ENCODE measurements at places on chromosomes 5 and 9.
A peak's percentile ranks its signal among the peaks of the same experiment; 100 is the strongest.

DNA sequence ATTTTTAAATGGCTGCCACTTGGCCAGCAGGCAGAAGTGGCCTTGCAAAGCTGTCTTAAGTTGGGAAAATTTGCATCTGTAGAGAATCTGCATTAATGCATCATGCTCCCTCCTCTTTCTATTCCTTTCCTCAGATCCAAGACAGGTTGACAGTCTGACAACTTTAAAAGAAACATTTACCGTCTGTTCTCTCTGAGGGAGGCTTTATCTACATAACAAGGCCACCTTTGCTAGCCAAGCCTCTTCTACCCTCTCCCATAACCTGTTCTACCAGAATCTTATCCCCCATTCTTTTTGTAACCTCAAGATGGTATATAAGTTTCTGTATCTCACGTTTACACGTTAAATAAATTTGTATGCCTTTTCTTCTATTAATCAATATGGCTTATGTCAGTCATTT is 271.9 kb downstream of the OSTF1 start:
- no peak for DNase-seq

- DNase-seq, result no peak
Measured at GRCh38 chr9:70439991-70440706, 25.7 kb upstream of the KLF9 start.

- DNase-seq, result no peak
Measured at GRCh38 chr5:126847456-126847820, 70.5 kb downstream of the LMNB1 start.

DNA sequence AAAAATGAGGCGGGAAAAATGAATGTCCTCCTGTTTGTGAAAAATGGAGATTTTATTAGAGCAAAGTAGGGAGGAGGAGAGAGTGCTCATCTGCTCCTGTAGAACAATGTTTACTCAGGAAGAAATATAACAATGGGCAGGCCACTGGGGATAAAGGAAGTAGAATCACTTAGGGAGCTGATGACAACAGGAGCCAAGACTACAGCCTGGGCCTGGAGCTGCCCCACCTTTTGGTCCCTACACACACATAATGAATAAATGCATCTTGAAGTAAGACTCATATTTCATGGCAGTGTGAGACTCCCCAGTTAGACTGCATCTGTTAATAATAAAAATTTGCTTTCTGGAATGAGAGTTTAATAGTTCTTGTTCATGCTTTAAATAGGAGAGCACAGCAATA is 1939.8 kb downstream of the EFNA5 start:
- DNase-seq, result no peak

- DNase-seq, result no peak
Measured at GRCh38 chr9:136011703-136012496, 50.7 kb upstream of the UBAC1 start.

DNA sequence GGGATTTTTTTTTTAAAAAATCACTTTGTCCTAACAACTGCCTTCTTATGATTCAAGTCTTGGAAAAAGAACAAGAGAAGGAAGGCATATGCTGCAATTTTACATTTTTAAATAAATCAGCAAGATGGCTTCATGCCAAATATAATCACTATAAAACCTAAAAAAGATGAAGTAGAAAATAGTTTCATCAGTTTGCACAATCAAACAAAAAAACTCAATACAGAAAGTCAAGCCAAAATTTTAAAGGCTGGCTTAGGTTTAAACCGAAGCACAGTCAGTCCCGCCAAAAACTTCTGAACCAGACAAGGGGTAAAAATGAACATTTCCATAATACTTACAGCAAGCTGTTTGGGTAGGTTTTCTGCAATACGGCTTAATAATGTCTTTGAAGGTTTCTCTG is 57.3 kb downstream of the ZFR start:
- DNase-seq, result no peak

GRCh38 chr9:37954581-37954981 is 50.7 kb upstream of the SLC25A51 start:
- no peak for DNase-seq

DNA sequence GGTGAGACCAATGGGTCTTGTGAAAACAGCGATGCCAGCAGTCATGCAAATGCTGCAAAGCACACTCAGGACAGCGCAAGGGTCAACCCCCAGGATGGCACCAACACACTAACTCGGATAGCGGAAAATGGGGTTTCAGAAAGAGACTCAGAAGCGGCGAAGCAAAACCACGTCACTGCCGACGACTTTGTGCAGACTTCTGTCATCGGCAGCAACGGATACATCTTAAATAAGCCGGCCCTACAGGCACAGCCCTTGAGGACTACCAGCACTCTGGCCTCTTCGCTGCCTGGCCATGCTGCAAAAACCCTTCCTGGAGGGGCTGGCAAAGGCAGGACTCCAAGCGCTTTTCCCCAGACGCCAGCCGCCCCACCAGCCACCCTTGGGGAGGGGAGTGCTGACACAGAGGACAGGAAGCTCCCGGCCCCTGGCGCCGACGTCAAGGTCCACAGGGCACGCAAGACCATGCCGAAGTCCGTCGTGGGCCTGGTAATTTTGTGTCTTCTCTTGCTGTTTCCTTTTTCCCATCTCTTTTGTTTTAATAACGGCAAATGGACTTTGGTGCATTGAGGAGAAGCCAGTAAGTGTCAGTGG is 98.0 kb downstream of the EHMT1 start:
- DNase-seq, result no peak

DNA sequence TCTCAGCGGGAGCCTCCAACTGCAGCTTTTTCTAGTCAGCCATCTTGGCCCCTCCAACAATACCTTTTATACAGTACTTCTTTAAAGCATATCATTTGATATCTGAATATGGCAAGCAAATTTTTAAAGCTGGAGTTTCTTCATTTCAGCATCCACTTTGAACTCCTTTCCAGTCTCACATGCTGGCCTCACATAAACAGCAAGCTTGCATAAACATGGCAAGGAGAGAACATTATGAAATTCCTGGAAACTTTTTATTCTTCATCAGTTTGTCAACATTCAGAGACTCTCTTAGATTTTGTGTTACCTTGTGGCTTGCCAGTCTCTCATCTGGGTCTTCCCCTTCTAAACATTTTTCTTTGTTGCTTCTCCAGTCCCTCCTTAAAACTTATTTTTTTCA is 745.3 kb downstream of the NR2F1-AS1 start:
- no peak for DNase-seq

- no peak for DNase-seq
Measured at GRCh38 chr9:98479967-98480847, 224.8 kb upstream of the TBC1D2 start.

DNA sequence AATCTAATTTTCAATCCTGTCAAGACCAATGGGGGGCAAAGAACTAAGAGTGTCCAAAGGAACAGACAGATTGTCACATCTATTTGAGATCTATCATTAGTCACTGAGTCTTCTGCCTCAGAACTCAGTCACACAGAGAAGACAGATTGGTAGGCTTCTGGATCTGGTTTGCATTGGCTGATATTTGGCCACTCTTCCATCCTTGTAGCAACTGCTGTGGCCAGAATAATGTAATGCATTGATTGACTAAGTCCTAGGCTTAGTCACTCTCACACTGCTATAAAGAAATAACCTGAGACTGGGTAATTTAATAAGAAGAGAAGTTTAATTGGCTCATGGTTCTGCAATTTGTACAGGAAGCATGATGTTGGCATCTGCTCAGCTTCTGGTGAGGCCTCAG is 458.5 kb downstream of the ACTL7B start:
- DNase-seq, result no peak

DNA sequence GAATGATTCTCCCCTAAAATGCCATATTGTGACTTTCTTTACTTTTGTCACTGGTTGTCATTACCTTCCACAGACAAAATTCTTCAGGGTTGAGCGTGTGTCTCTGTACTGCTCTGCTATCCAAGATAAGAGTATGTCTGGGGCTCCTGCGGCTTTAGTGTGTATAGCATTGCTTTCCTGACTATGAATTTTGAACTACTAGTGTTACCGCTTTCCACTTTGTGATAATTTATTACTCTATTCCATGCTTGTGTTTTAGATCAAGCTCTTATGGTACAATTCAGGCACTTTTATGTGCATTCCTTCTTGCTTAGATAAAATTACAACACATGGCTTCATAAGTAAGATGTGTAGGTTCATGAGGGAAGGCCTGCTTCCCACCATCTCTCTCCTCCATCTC is 51.5 kb upstream of the MEF2C start:
- no peak for DNase-seq

DNA sequence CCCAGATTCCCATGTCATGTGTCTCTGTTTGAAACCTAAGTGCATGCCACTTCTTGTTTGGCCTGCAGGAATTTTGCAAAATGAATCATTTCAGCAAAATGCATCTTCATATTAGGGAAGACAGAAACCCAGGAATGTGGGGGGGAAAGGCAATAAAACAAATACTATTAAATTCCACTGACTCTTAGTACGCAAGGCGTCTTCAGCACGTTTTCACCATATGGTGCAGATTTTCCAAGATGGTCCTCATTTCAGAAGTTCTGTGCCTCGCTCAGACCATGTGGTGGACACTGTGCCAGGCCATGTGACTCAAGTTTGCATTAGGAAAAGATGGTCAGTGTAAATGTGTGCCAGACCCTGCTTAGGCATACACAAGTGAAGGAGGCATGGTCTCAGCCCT is 184.0 kb downstream of the ACTL7B start:
- no peak for DNase-seq

DNA sequence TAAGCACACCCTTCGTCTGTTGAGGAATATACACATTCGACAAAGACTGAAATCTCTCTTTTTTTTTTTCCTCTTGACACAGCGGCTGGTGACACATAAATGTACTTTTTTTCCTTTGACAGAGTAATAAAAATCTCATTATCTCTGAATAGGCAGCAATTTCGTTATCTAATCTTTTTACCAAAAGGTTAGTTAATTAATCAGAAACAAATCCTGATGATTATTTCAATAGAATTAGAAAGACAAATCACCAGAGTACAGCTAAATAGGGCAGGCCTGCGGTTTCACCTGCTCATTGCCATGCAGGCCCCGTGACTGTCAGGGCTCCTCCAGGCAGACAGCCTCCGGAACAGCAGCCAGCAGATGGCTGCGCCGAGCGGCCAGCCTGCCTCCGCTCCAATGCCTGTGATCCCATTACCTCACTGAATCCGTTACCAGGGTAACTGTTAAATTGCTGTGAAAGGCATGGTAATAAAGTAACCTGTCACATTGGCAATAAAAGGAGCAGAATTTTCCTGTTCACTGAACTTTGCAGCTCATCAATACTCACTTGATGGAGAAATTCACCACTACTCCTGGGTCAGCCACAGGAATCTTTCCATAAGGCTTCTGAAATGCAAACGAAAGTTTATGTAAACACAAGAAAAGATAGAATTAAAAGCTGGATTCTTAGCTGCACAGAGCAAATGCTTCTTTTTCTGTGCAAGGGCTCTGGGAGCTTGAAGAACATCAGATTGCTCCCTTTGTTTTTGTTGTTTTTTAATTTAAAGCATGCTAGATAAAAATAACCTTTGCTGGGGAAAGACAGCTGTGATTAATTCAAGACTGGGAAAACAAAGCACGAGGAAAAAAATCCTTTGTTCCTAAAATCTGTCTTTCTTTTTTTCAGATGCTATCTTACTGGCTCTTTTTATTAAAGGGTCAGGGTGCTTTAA is 666.4 kb upstream of the ZNF608 start:
- peak; percentile 50 for DNase-seq

GRCh38 chr9:15306068-15306756 is 804 bp downstream of the TTC39B start:
- no peak for DNase-seq

GRCh38 chr5:44997506-44997905 is 188.8 kb downstream of the MRPS30 start:
- no peak for DNase-seq

- no peak for DNase-seq
Measured at GRCh38 chr5:142107036-142107735, 1.4 kb upstream of the NDFIP1 start.

GRCh38 chr5:98433022-98433421 is 340.4 kb upstream of the RGMB start:
- DNase-seq, result no peak

GRCh38 chr5:157599565-157599964 is 24.0 kb upstream of the ADAM19 start:
- DNase-seq, result no peak

DNA sequence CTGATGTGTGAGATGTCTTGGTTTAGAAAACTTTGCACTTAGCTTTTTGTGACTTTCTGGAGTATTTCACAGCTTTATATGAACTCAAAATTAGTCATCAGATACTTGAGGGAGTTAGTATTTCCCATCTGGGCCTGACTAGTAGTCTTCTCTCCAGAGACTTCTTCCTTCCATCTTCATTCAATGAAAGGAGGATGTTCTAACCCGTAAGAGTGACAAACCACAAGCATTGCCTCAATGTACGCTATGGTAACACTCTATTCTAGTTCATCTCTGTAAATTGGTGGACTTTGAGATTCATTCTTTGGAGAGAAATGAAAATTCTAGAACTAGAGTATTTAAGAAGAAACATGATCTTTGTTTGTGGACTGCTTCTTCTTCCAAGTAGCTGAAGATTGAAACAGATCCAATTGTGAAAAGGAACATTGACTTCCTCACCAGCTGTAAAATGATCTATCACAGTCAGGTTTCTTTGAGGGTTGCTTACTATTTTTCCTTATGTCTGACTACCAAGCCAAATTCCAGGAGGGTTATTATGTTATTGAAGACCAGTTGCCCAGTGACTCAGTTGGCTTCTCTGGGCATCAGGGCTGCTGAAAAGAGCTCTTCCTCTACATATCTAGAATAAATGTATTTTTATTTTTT is 157.6 kb downstream of the SLC12A2 start:
- DNase-seq, result no peak

DNA sequence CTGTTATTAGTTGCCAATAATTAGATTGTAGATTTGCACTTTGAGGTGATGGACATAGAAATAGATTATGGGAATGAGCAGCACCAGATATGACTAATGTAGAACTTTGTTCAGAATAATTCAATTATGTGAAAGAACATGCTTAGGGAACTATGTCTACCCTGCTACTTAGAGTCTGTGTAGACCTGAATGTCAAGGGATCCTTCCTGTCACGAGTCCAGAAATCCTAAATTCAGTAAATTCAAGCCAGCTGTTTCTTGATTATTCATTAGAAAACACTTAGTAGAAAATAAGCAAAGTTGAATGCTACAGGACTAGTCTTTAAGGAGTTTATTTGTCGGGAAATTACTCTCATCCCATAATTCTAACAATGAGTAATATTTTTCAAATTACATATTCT is 887.3 kb upstream of the SEMA6A start:
- no peak for DNase-seq

Measured in iPS DF 6.9 (cell line).